Left kidney (tissue), 8 donors: ENCODE measurements at places on chromosomes 6 and 20. TPM values are rescaled to one million over a fixed set of nuclear protein-coding genes. Genes with fewer than 3 reads are reported as not detected.
A peak's percentile ranks its signal among the peaks of the same experiment; 100 is the strongest.

Gene EPB41L1
- polyA plus RNA-seq = 63.3 TPM

Gene MLIP
- 0.30 TPM for polyA plus RNA-seq

Gene DDX43
- polyA plus RNA-seq = 0.40 TPM

Gene VGLL2
- not detected for polyA plus RNA-seq

Gene COL9A3
- 10.3 TPM for polyA plus RNA-seq

Gene AIG1
- 118 TPM for polyA plus RNA-seq

Gene ANGPT4
- polyA plus RNA-seq = 0.22 TPM

Gene CALHM6
- 3.6 TPM for polyA plus RNA-seq

Gene TMEM244
- polyA plus RNA-seq = not detected

Gene EPPIN
- 0.55 TPM for polyA plus RNA-seq

Gene OTOR
- not detected for polyA plus RNA-seq

Gene PARD6B
- 30.2 TPM for polyA plus RNA-seq

Gene KHDC1
- 12.3 TPM for polyA plus RNA-seq

Gene SPATS1
- not detected for polyA plus RNA-seq

- no peak for DNase-seq
Measured at GRCh38 chr6:29816030-29816429, 11.6 kb upstream of the HLA-G start.

DNA sequence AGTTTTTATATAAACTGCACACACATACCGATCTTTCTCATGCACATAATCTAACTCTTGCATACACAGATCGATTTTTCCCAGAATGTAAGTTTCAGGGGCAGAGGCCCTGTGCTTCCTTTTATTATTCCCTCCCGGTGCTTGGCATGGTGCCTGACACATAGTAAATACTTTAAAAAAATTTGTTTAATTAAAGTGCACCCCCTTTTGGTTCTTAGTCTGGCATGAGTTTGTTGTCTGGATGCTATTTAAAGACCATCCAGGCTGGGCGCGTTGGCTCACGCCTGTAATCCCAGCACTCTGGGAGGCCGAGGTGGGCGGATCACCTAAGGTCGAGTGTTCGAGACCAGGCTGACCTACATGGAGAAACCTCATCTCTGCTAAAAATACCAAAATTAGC is 5.4 kb upstream of the DEK start:
- no peak for DNase-seq

DNA sequence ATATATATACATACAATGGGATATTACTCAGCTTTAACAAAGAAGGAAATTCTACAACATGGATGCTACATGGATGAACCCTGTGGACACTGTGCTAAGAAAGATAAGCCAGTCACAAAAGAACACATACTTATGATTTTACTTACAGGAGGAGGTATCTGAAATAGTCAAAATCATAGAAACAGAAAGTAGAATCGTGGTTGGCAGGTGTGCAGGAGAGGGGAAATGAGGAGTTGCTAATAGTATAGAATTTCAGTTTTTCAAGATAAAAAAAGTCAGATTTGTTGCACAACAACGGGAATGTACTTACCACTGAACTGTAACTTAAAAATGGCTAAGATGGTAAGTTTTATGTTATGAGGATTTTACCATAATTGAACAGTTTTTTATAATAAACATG is 706.3 kb downstream of the TFAP2A start:
- no peak for DNase-seq

- no peak for DNase-seq
Measured at GRCh38 chr20:18304618-18305017, 16.3 kb downstream of the ZNF133 start.

- DNase-seq = no peak
Measured at GRCh38 chr6:72626126-72626525, 4.3 kb downstream of the KCNQ5 start.

GRCh38 chr6:111995404-111995803 is 58.5 kb upstream of the CCN6 start:
- DNase-seq = no peak

DNA sequence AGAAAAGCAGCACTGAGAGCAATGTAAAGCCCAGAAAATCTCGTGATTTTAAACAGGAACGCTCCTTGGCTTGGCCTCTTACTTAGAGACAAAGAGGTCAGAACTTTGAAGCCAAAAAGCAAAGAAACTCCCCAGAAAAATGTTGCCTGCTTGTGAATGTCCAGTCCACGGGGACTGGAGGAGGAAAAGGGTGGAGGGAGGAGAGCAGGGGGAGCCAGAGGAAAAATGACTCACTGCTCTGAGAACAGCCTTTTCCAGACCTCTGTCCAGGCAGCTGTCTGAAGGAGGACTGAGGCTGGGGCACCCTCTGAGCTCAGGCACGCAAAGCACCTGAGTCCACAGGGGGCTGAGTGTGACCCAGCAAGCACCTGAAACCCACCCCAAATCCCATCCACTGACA is 64.7 kb downstream of the TRAM2 start:
- DNase-seq = no peak

GRCh38 chr6:74368746-74369145 is 672.7 kb downstream of the CD109 start:
- DNase-seq = no peak

DNA sequence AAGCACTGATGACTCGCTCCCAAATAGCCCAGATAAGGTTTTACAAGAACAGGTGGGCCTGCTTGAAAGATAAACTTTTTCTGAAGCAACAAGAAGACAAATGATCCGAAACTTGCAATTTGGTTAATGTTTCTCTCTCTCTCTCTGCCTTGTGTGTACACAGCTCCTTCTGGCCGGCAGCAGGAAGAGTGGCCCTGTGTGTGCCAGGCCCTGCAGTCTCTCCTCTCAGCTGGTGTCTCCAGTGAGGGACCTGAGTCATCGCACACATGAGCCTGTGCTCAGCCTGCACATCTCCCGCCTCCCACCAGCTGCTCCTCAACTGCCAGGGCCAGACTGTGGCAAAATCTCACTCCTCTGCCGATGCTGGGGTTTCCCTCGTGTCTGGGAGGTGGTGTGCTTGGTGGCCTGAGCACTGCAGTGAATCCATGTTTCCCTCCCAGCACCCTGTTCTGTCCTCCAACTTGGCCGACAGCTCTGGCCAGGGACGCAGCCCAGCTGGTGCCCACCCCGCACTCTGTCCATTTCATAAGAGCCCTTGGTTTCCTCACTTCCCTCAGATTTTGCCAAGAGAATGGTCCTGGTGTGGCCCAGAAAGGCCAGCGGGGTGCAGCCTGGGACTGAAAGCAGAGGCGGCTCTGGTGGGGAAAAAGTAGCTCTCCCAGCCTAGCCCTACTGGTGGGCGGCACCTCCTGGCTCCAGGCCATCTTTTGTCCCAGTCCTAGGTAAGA is 49.4 kb downstream of the ERMARD start:
- no peak for DNase-seq

GRCh38 chr6:44737829-44738528 is 350.5 kb downstream of the CDC5L start:
- no peak for DNase-seq

DNA sequence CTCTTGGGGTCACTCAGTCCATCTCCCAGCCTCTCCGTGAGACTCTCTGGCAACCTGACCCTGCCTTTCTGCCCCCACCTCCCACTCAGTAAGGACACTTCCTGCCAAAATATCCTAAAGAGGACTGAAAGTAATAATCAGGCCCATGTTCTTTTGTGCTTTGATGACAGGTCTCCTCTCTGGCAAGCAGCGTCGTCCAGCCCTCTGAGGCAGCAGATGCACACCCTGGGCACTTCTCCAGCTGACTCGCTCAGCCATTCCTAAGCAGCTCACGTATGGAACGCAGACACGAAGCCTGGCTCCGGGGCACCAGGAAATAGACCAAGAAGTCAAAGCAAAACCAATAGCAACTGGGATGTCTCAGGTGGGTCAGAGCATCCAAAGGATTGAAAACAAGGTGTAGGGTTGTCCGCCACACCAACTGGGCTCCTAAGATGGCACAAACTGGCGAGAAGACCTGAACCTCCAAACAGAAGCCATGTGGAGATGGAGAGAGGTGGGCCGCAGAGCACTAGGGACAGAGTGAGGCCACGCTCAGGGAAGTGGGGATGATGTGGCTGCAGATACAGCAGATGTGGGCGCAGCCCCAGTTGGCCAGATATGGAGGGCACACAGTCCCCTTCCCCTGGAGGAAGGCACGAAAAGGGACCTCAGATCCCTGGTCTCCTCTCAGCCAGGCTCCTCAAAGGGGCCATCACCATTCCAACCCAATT is 99.3 kb downstream of the PRND start:
- DNase-seq = no peak

GRCh38 chr20:41046716-41047115 is 18.1 kb downstream of the TOP1 start:
- no peak for DNase-seq

- no peak for DNase-seq
Measured at GRCh38 chr20:50321797-50322480, 131.3 kb downstream of the CEBPB start.

- no peak for DNase-seq
Measured at GRCh38 chr6:11262242-11262641, 29.8 kb upstream of the NEDD9 start.

GRCh38 chr6:26323525-26324294 is 41.3 kb upstream of the BTN3A2 start:
- no peak for DNase-seq

GRCh38 chr6:67933278-67933677 is 701.8 kb upstream of the ADGRB3 start:
- DNase-seq = no peak

GRCh38 chr20:53750827-53751619 is 157.4 kb upstream of the ZNF217 start:
- no peak for DNase-seq

GRCh38 chr20:41058674-41059635 is 30.3 kb downstream of the TOP1 start:
- no peak for DNase-seq

- DNase-seq = no peak
Measured at GRCh38 chr6:150915880-150916265, 50.4 kb downstream of the MTHFD1L start.

DNA sequence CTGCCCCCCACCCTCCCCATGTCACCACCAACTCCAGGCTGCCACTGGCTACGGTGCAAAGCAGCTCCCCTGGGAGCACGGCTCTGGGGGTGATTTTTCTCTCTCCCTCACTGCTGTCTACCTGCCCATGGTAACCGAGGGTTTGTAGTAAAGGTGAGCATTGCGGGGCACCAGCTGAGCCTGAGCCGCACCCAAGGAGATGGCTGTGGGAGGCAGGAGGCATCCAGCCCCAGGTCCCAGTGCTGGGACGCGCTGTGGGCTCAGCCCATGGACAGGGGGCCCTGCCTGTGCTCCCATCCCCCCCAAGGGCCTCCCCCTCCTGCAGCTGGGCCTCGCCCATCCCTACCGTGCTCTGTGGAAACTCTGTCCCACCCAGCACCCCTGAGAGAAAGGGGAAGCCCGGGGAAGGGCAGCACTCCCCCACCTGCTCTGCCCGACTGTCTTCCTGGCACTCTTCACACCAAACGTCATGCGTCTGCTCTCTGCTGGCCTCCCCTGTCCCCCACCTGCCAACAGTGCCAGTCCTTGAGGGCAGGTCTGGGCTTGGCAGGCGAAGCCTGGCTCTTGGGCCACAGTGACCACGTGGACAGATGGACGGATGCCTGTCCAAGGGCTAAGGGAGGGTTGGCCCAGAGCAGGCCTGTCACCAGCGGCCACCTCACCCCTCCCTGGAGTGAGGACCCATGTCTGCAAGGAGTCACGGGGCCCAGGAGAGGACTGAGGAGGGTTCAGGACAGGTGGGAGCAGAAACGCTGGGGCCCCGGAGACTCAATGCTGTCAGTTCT is 3.8 kb upstream of the CHRNA4 start:
- no peak for DNase-seq

DNA sequence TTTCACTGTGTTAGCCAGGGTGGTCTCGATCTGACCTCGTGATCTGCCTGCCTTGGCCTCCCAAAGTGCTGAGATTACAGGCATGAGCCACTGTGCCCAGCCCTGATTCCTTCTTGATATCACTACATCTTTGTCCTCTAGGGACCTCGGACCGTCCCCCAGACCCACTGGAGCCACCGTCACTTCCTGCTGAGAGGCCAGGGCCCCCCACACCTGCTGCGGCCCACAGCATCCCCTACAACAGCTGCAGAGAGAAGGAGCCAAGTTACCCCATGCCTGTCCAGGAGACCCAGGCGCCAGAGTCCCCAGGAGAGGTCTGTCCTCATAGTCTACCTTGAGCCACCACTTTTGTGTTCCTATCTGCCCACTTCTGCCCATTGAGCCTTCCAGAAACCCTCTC is 14.6 kb downstream of the MAVS start:
- DNase-seq = no peak

- DNase-seq = peak; percentile 93
Measured at GRCh38 chr6:156953479-156954146, 176.4 kb downstream of the ARID1B start.

- no peak for DNase-seq
Measured at GRCh38 chr6:51467231-51467952, 620.0 kb downstream of the PKHD1 start.

DNA sequence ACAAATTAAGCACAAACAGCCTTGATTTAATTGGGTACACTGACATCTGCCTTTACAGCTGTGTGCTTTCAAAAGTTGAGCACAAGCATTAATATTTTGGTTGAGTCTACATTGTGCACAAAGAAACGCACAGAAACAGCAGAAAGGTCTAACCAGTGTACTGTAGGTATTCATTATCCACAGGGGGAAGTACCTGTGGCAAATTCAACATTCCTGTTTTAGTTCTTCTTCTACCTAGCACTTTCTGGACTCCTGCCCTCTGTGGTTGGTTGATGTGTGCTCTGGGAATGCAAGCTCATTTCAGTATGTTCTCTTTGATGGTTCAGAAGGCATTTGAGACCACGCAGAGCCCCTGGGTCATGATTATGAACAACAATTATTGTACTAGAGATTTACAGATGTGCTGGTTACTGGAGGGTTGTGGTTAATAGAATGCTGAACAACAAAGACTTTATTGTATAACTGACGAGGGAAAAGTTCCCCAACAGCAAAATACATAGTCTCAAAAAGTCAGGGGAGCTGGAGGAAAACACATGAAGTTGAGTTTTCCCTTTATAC is 26.6 kb upstream of the DAAM2 start:
- no peak for DNase-seq

GRCh38 chr6:52284131-52284459 is 447 bp downstream of the MCM3 start:
- peak; percentile 46 for DNase-seq

DNA sequence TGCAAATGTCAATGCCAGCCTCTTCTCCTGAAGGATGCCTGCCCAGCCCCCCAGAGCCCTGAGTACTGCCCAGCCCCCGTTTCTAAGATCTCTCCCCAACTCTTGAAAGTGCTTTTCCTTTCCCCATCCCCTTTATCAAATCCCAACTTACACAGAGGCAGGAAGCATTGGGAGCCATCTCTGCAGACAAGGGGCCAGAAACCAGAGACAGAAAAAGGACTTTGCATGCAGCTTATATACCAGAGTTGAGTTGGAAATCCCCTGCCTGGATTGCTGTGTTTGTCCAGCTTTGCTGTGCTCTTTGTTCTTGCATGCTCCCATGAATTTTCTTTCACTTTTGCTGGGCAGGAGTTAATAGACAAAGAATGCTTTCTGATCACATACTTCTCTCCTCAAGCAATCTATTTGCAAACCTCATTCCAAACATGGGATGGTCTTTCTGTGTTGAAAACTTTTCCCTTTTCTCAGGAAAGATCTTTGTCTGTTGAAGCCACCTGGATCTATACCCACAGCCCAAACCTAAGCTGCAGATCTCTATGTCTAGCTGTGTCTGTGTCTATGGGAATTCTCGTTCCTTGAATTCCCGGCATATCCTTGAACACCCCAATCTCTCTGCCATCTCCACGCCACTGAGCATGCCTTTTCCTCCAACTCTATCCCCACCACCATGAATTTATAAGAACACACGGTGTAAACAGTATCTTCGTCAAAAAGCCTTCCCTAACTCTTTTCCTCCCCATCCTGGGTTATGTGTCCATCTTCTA is at the start of gene UBD:
UBD (minus strand) TSS at position 209 of the 764 bp plus-strand sequence; CDS start at position 178, 31 bp downstream.
- no peak for DNase-seq

- no peak for DNase-seq
Measured at GRCh38 chr6:132316970-132317369, 84.3 kb downstream of the MOXD1 start.

GRCh38 chr6:105793130-105793529 is 293.0 kb upstream of the PRDM1 start:
- DNase-seq = no peak
